Activated CD4-positive, alpha-beta T cell treated with anti-CD3 and anti-CD28 coated beads for 36 hours (primary cell): ENCODE measurements at places on chromosomes 11 and 22. TPM values are rescaled to one million over a fixed set of nuclear protein-coding genes. Genes with fewer than 3 reads are reported as not detected.

Gene ATG2A
- total RNA-seq: 15.8 TPM

Gene OR52E1
- total RNA-seq: not detected

Gene SLC22A25
- total RNA-seq: not detected

Gene VWCE
- 5.2 TPM for total RNA-seq

Gene TH
- not detected for total RNA-seq

Gene OOSP2
- not detected for total RNA-seq

Gene TIMP3
- not detected for total RNA-seq

Gene TMEM132A
- total RNA-seq: 2.0 TPM

Gene CCDC116
- total RNA-seq: 0.33 TPM

Gene OR10A5
- not detected for total RNA-seq

Gene GRK3
- total RNA-seq: 9.2 TPM

Gene OR52I2
- total RNA-seq: not detected

Gene DGCR6
- 0.28 TPM for total RNA-seq

Gene PRR5L
- 23.2 TPM for total RNA-seq

Gene OR2AT4
- total RNA-seq: not detected

Gene OR52H1
- not detected for total RNA-seq

Gene HEPHL1
- not detected for total RNA-seq

Gene CYB5R2
- total RNA-seq: 6.6 TPM

Gene MRTFA
- total RNA-seq: 43.2 TPM
